ENCODE measurements at places on chromosomes 1 and 21.

DNA sequence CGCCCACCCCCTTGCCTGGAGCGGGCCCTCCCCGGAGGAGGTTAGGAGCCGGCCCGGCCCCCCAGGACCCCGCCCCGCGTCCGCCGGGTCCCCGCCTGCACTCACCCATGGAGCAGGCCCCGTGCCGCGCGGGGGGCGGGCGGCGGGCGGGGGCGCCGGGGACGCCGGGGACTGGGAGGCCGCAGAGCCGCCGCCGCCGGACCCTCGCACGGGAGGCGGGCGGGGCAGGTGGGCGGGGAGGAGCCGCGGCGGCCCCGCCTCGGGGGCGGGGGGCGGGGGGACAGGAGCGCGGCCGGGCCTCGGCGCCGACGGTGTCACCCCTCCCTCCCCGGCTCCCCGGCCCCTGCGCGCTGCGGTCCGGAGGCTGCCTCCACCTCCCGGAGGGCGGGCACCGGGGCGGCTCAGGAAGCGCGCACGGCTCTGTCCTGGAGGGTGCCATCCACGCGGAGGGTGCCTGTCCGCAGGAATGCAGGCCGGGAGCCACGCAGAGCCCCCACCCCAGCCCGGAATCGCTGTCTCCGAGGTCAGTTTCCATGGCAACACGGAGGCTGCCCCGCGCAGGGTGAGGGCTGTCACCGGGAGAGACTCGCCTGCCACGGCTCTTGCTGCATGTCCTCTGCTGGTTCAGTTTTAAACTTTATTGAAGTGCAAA, 5.9 kb upstream of the PLEKHG5 start:
- DNase-seq = peak; percentile 41

- DNase-seq = peak; percentile 79
Measured at GRCh38 chr1:26363549-26364448, 8.8 kb downstream of the ZNF683 start.

GRCh38 chr1:60581455-60582220, 500.7 kb upstream of the NFIA start:
- DNase-seq = no peak

GRCh38 chr1:24321126-24321525, 2.0 kb downstream of the GRHL3 start:
- DNase-seq = no peak

DNA sequence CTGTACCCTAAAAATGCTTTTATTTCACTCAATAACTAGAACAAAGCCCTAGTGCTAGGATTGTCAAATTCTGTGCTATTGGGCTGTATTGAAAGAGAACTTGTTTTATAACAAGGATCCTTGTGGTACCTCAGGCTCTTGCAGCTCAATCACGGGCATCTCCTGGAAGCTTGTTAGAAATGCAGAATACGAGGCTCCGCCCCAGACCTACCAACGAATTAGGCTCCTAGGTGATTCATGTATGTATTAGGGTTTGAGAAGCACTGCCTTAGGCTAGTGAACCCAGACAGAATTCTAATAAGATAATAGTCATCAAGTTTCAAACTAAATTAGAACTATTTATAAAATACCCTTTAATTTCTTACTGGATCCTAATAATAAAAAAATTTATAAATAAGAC, 45.6 kb downstream of the ZZZ3 start:
- DNase-seq = no peak

DNA sequence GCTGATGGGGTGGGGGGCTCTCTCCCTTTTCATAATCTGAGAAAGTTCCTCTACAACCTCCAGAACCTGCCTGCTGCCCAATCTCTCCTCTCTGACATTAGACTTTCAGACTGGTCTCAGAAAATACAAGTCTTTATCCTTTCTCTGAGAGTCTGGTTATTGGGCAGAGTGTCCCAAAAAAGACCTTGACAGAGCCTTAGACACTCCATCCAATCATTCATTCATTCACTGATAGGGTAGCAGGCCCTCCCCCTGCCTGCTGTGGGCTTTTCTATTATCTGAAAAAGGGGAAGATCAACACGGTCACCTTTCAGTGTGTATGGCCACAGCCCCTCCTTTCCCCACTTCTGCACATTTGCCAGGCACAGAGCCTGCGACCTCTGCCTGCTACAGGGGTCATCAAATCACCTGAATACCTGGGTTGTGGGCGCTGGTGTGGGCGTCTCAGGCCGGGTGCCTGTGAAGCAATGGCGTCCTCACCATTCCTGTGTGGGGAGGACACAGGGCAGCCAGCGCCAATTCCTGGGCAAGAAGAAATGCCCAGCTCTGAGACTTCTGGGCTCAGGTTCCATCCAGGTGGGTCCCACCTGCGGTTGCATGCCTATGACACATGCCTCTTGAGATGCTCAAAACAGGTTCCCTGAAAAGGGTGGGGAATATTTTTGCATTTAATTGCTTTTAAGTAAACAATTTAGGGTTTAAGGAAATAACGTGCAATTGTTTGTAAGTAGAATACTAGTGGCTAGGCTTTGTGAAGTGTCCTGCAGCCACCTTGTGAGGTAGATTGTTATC, 52.8 kb downstream of the ELK4 start:
- no peak for DNase-seq

DNA sequence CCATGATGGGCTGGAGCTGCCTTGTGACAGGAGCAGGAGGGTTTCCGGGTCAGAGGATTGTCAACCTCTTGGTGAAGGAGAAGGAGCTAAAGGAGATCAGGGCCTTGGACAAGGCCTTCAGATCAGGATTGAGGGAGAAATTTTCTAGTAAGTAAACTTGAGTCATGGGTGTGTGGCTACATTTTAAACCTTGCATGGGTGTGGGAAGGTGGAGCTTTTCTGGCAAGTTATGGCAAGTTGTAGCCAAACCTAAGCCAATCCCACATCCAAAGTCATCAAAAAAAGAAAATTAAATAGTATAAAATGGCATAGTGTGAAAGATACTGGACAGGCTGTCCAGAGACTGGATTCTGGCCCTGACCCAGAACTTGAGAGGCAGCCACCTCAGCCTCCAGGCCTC, 39.8 kb upstream of the HSD3B1 start:
- DNase-seq = no peak

DNA sequence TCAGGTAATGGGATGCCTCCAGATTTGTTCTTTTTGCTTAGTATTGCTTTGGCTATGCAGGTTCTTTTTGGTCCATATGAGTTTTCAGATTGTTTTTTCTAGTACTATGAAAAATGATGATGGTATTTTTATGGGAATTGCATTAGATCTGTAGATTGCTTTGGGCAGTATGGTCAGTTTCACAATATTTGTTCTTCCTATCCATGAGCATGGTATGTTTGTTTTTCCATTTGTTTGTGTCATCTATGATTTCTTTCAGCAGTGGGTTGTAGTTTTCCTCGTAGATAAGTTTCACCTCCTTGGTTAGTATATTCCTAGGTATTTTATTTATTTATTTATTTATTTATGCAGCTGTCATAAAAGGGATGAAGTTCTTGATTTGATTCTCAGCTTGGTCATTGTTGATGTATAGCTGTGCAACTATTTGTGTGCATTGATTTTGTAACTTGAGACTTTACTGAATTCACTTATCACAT, 103.9 kb upstream of the DNAH14 start:
- DNase-seq = no peak

GRCh38 chr1:116508984-116509980, 61.5 kb downstream of the CD58 start:
- DNase-seq = no peak

GRCh38 chr1:228507961-228508652, 20.9 kb downstream of the RNF187 start:
- DNase-seq = no peak

GRCh38 chr1:43986712-43987111, 4.7 kb upstream of the CCDC24 start:
- DNase-seq = no peak

GRCh38 chr1:160838888-160839287, 23.8 kb downstream of the CD244 start:
- no peak for DNase-seq

Data from effector CD4-positive, alpha-beta T cell (primary cell).